K562 (cell line): ENCODE measurements at places on chromosomes 5 and 9.

DNA sequence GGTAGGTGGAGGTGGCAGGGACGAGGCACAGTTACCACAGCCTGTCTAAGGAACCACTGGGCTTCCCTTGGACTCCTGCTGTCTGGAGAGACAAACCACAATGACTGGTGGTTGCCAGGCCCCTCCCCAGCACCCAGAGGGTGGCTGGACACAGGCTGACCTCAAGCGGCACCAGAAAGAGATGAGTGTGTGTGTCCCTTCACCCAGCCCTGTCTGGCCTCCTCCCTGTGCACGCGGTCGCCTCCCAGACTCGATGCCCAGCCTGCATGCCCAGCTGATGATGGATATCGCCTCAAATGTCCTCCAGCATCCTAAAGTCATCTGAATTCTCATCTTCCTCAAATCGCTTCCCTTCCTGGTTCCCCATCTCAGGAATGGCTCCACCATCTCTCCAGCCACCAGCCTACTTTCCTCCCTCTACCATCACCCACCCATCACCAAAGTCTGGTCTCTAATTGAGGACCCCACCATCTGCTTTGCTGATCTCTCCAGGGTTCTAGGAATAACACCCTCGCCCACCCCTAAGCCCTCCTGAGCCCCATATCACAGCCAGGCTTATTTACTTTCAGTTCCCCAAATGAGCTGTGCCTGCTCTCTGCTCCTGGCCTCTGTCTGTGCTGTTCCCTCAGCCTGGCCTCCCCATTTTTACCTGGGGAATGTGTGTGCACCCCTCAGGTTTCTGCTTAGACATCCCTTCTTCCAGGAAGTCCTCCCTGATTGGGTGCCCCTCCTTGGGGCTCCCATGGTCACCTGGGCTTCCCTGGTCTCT is 52.5 kb upstream of the GGTA1 start:
- no peak for DNase-seq

- DNase-seq: no peak
These were observed 315.2 kb downstream of the ARHGAP26 start for GRCh38 chr5:143085319-143085917.

- no peak for DNase-seq
These were observed 3.2 kb upstream of the NSD1 start for GRCh38 chr5:177130211-177131018.

- no peak for DNase-seq
These were observed 92.0 kb downstream of the SH3TC2 start for GRCh38 chr5:148970876-148971275.

GRCh38 chr9:92564982-92565381 is 29.2 kb upstream of the ECM2 start:
- DNase-seq: no peak

DNA sequence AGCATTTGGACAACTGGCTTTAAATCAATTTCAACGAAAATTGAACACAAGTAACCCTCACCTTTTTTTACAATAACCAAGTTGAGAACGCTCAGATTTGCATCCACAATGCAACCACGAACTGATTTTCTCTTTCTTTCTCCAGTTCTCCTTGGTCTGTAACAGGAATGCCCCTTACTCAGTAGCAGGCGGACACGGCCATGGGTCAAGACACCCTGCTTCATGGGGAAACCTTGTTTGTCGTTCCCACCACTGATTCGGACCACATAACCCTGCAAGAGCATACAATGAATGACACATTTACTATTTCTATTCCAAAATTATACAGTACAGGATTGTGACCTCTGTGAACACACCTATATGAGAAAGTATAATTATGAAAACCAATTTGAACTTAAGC is 1.4 kb downstream of the RPS6 start:
- DNase-seq: no peak

DNA sequence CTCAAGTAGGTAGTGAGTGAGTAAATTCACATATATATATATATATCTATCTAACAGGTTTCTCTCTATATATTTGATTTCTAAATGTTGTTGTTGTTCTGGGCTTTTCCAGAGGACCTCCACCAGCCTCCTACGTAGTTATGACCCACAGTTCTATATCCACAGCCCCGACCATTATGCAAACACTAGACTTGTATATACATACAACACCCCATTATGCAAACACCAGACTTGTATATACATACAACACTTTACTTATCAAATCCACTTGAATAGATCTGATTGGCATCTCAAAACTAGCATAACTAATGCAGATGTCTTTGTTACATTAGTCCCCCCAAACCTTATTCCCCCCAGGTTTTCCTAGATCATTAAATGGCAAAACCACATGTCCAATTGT is 108.7 kb downstream of the JAKMIP2 start:
- no peak for DNase-seq

DNA sequence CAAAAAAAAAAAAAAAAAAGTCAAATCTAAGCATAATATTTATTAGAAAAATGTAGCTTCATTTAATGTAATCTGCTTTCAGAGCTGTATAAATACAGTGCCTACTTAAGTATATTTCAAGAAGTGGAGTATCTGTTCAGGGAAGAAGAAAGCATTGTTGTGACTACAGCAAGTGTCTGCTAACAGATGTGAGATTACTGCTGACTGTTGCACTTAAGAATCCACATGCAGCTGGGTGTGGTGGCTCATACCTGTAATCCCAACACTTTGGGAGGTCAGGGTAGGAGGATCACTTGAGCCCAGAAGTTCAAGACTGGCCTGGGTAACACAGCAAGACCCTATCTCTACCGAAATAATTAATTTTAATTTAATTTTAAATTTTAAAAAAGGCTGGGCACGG is 19.0 kb downstream of the KDM3B start:
- DNase-seq: no peak

DNA sequence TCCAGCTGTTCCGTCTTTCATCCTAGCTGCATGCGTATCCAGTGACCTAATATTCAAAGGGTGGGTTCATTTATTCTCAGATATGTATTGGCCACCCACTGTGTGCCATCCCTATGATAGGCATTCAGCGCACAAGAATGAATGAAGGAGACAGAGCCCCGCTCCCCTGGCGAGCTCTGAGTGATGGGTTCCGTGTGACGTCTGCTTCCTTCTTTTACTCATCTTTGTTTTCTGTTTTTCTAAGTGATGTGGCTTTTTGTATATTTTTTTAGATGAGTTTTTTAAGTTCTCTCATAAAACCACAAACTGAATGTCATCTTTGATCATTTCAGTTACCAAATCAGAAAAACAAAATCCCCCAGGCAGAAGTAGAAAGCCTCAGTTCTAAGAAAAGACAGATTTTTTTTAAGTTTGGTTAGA is 168.3 kb upstream of the OTULINL start:
- DNase-seq: no peak

GRCh38 chr5:95327211-95327610 is 42.3 kb upstream of the MCTP1 start:
- no peak for DNase-seq
